Endodermal cell (in vitro differentiated cells): ENCODE measurements at places on chromosomes 11 and 22. TPM values are rescaled to one million over a fixed set of nuclear protein-coding genes. Genes with fewer than 3 reads are reported as not detected.

DNA sequence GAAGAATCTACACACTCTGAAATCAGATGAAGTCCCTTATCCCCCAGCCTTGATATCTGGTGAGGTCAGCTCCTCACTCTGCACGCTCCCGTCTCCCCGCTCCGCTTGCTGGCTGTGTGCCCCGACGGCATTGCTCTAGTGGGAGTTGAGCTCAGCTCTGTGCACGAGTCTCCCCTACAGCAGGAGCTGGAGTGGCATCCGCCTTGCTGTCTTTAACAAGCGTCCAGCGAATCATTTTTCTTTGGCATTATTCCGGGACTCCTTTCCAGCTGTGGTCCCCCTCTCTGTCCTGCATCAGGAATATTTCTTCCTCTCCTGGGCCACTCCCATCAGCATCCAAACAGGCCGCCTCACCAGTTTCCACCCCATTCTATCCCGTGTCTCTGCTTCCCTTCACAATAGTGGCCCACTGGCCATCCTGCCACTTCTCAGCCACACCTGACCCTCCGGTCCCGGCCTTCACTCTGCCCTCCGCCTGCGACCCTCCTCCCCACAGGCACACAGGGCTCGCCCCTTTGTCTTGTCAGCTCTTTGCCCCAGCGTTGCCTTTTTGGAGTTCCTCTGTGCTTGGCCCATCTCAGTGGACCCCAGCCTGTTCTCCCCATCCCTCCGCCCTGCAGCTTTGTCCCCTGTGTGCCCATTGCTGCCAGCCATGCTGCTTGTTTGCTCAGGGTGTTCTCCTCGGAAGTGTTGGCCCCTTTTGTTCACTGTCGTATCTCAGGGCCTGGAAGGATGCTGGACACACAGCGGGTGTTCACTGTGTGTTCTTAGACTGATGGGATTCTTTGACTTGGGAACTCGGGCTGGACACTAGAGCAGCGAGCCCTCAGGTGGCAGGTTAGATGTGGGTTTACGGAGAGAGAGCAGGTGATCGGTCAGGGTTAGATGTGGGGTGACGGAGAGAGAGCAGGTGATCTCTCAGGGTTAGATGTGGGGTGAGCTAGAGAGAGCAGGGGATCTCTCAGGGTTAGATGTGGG lies 441.8 kb downstream of the TBC1D22A start:
- no peak overlapping the region for H3K4me3 ChIP-seq
- H3K4me1 ChIP-seq: no peaks in the 10 kb centered on the region
- H3K36me3 ChIP-seq: no peaks in the 10 kb centered on the region
- no peak overlapping the region for H3K27ac ChIP-seq
- peak; percentile 30 for DNase-seq

DNA sequence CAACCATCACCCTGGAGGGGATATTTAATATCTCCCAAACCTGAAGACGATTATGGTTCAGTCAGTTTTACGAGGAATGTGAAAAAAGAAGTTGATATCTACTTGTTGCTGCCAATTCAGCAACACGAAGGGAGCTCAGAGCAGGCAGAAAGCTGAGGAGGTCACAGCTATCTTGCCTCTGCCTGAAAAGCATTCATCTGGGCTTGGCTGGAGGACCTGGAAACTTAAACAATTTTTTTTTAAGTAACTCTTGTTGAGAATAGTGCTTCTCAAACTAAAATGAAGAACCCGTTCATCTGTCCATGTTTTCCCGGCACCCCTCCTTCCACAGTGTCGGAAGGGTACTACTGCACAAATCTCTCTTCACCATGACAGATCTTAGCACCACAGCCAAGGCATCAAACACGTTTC lies 98.9 kb downstream of the MICAL3 start:
- no peak overlapping the region for H3K4me3 ChIP-seq
- no peaks in the 10 kb centered on the region for H3K36me3 ChIP-seq
- H3K27ac ChIP-seq: no peak overlapping the region
- no peaks in the 10 kb centered on the region for H3K27me3 ChIP-seq
- no peak for DNase-seq
- peaks cover 5% of the 10 kb centered on the region for H3K4me1 ChIP-seq

DNA sequence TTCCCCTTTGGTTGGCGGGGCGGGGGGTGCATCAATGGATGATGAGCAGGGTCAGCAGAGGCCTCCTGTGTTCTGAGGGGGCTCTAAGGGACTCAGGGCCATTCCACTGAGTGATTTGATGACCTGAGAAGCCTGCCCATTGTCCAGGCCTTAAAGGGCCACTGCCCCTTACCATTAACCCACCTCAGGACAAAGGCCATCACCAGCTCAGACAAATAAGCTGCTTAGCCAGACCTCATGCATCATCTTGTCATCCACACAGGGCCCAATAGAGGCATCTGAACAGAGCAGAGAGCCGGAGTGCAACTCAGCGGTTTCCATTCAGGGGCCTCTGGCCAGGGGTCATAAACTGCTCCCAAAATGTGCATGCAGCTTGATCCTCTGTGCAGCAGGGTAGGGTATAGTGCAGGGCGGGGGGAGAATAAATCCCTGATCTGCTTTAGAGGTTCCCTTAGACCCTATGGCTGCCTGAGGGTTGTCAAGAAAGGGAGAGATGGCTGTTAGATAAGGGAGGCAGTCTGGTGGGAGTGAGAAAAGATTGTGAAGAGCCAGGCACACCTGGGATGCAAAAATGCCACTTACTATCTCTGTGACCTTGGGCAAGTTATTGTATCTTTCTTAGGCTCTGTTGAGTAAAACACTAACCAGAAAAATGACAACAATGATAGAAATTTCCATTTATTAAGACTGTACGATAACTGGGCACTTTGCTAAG lies 375.5 kb upstream of the NARS2 start:
- H3K4me1 ChIP-seq: peaks cover 20% of the 10 kb centered on the region
- no peak overlapping the region for H3K4me3 ChIP-seq
- H3K27me3 ChIP-seq: no peaks in the 10 kb centered on the region
- no peak for DNase-seq
- H3K36me3 ChIP-seq: no peaks in the 10 kb centered on the region

- H3K27me3 ChIP-seq: no peaks in the 10 kb centered on the region
- no peaks in the 10 kb centered on the region for H3K4me1 ChIP-seq
- no peak overlapping the region for H3K27ac ChIP-seq
- no peak overlapping the region for H3K4me3 ChIP-seq
Measured at GRCh38 chr11:45382133-45382878, 96.2 kb upstream of the SYT13 start.

GRCh38 chr22:46006379-46007002 lies 29.5 kb upstream of the WNT7B start:
- H3K4me1 ChIP-seq: no peaks in the 10 kb centered on the region
- H3K4me3 ChIP-seq: no peak overlapping the region
- no peaks in the 10 kb centered on the region for H3K36me3 ChIP-seq
- no peak overlapping the region for H3K27ac ChIP-seq
- DNase-seq: peak; percentile 94

- H3K27me3 ChIP-seq: no peaks in the 10 kb centered on the region
- H3K27ac ChIP-seq: no peak overlapping the region
- no peak for DNase-seq
- H3K4me1 ChIP-seq: no peaks in the 10 kb centered on the region
Measured at GRCh38 chr22:20528405-20528978, 21.1 kb downstream of the MED15 start.

DNA sequence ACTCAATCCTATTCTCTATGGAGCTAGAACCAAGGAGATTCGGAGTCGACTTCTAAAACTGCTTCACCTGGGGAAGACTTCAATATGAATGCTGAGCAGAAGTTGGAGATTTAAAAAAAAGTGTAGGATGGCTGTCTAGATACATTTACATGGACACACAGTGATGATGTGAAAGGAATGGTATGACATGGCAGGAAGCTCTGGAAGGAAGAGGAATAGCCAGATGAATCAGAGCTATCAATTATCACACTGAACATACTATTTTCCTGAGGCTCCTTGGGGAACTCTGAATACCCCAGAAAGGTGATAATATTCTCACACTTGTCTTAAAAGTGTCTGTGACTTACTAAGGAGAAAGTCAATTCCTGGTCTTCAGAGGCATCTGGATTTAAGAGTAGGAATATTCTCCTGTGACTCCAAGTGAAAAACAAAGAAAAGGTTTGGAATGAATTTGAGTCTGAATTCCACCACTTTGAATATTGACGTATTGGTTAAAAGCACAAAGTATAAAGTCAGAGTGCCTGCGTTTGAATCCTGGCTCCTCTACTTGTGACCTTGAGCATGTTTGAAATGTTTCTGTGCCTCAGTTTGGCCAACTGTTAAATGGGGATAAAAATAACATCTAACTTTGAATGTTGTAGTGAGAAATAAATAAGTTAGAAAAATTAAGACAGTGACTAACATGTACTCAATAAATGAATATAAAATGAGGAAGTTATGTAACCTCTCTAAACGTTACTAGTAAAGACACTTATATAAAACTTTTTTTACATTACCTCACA lies 1.3 kb downstream of the OR52D1 start:
- no peaks in the 10 kb centered on the region for H3K4me1 ChIP-seq
- no peaks in the 10 kb centered on the region for H3K27me3 ChIP-seq
- no peaks in the 10 kb centered on the region for H3K36me3 ChIP-seq
- H3K4me3 ChIP-seq: no peak overlapping the region

DNA sequence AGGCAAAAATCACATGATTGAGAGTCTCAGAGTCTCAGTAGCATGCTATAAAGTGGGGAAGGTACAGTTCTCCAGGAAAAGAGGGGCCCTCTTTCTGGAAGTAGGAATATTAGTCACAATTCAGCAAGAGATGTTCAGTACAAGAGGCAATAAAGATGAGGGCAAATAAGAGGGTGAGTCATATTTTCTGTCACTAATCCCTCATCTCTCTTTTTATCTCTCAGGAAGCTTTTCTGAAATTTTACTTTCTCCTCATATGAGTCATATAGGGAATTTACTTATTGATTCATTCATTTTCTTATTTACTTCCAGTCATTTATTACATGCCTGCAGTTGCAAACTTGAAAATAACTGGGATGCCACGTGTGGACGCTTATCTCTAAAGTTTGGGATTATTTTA lies 3.4 kb upstream of the NXPE1 start:
- H3K4me3 ChIP-seq: no peak overlapping the region
- H3K4me1 ChIP-seq: peaks cover 11% of the 10 kb centered on the region
- no peaks in the 10 kb centered on the region for H3K36me3 ChIP-seq
- H3K27ac ChIP-seq: no peak overlapping the region

DNA sequence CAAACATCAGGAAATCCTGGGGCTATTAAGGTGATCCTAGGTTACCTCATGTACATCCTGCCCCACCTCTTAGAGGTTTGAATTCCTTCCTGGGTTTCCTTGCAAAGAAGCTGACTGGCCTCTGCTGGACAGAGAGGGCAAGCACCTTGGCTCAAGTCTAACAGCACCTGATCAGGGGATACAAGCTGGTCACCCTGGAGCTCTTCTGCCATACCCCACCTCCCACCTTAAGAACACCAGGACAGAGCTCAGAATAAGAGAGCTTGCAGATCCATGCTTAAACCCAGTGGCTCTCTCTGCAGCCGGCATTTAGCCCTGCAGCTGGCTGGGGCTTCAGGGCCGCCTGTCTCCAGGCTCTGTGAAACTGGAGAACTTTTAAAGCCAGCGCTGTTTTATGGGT lies 386.6 kb upstream of the NARS2 start:
- H3K4me1 ChIP-seq: peaks cover 10% of the 10 kb centered on the region
- DNase-seq: peak; percentile 82
- H3K27me3 ChIP-seq: no peaks in the 10 kb centered on the region
- no peaks in the 10 kb centered on the region for H3K36me3 ChIP-seq
- H3K27ac ChIP-seq: no peak overlapping the region
- H3K4me3 ChIP-seq: no peak overlapping the region

GRCh38 chr11:17760102-17761029 lies 25.8 kb downstream of the KCNC1 start:
- H3K27me3 ChIP-seq: peaks cover 23% of the 10 kb centered on the region
- no peaks in the 10 kb centered on the region for H3K4me1 ChIP-seq
- no peaks in the 10 kb centered on the region for H3K36me3 ChIP-seq

DNA sequence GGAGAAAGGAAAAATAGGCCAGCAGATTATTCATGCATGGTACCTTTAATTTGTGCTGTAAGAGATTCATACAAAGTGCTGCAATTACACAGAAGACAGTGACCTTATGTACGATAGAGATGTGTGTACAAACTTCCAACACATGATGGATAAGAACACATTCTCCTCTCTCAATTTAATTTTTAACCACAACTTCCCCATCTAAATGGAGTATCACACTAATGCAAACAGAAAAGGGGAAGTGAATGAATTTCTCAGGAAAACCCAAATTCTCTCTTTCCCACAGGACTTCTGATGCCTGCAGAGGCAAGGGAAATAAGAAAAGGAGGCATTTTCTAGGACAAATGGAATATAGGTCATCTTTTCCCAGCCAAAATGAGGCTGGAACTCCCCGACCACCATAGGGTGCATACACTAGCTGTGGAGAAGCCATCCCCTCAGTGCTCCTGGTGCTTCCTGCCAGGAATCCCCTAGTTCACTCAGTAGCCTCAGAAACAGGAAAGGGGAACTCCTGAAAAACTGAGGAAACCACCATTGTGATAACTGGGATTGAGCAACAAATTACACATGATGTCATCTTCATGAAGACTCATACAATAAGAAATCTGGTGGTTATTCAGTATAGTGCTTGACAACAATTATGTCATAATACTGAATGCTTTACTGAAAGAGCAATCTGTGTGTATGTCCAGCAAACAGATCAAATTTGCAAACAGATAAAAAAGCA lies 22.4 kb downstream of the MMP10 start:
- H3K36me3 ChIP-seq: no peaks in the 10 kb centered on the region
- no peak overlapping the region for H3K4me3 ChIP-seq

DNA sequence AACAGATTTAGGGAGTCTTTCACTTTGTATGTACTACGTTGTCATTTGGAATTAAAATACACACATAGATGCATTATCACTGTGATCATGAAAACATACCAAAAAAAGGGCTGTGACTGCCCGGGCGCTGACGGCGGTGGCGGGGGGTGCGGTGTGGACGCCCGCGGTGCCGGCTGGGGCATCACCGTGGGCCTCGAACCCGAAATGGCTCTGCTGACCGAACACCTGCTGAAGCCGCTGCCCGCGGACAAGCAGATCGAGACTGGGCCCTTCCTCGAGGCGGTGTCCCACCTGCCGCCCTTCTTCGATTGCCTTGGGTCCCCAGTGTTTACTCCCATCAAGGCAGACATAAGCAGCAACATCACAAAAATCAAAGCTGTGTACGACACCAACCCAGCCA lies 16.2 kb downstream of the MRGPRX4 start:
- no peak overlapping the region for H3K27ac ChIP-seq
- H3K36me3 ChIP-seq: no peaks in the 10 kb centered on the region
- no peak for DNase-seq
- no peaks in the 10 kb centered on the region for H3K4me1 ChIP-seq
- H3K27me3 ChIP-seq: peaks cover 8% of the 10 kb centered on the region

DNA sequence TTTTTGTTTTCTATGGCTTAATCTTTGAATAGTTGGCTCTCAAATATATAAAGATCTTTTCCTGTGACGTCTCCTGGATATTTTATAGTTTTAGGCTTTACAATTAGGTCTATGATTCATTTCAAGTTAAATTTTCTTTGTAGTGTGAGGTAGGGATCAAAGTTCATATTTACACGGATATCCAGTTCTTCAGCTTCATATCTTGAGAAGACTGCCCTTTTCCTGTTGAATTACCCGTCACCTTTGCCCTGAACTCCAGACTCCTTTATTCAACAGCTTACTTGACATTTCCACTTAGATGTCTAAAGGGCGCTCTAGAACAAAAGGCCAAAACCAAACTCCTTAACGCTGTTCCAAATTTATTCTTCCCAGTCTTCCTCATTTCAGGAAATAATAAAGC lies 51.7 kb downstream of the TTC17 start:
- no peaks in the 10 kb centered on the region for H3K27me3 ChIP-seq
- H3K4me3 ChIP-seq: no peak overlapping the region
- peaks cover 83% of the 10 kb centered on the region for H3K36me3 ChIP-seq
- no peak for DNase-seq
- H3K27ac ChIP-seq: no peak overlapping the region
- H3K4me1 ChIP-seq: no peaks in the 10 kb centered on the region

XRRA1 gene
- 9.0 to 18.2 TPM (median 15.3 TPM) in 3 replicates for total RNA-seq

RAC2 gene
- total RNA-seq: 4.5 to 8.6 TPM (median 5.9 TPM) in 3 replicates

MRGPRX4 gene
- total RNA-seq: not detected in 2 replicates

KRTAP5-7 gene
- total RNA-seq: 0.27 TPM in 1 of 3 replicates, not detected in the others
